ENCODE measurements at places on chromosomes 11 and 22.

DNA sequence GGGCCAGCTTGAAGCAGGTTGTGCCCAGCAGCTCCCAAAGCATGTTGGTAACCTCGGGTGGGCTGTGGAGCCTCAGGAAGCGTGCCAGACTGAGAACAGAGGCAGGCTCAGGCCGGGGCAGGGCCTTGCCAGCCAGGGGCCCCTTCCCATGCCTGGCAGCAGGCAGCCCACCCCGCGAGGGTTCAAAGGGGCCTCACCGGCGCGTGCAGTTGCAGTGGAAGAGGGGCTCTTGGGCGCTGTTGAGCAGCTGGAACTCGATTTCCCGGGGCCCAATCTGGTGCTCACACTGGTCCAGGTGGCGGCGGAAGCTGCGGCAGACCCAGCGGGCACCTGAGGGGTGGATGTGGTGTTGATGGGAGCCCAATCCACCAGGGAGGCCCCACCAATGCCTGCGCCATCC, 3.6 kb downstream of the PLA2G3 start:
- DNase-seq: no peak

DNA sequence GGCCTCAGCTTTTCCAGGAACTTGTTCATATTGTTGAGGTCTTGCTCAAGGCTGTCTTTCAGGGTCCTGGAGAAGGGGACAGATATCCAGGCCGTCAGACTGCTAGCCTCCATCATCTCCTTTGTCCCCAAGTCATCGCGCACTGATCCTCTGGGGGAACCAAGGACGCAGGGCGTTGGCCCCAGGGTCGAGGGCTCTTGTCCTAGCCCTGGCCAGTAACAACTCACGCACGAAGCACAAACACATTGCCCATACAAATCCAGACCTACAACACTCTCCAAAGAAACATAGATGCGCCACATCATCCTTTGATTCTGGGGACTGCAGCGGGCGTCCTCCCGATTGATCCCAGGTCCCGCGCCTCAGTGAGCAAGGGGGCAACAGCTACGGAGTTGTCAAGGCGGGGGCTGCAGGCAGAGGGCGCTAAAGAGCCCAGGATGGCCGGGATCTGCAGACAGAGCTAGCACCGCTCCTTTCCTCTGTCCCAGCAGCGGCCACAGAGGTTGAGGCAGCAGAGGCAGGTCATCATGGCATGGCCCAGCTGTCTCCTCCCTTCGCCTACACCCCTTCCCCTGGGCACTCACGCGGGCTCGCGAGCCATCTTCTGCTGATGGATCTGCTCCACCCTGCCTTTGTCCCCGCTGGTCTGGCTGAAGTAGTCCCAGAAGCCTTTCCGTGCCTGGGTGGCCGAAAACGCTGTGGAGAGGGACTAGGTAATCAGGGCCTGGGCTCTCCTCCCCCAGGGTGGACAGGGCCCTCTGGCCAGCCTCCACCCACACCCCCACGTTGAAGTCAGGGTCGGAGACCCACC, 472 bp downstream of the APOA5 start:
- peak; percentile 67 for DNase-seq

- no peak for DNase-seq
These were observed 15.6 kb downstream of the MOB2 start for GRCh38 chr11:1470681-1471611.

DNA sequence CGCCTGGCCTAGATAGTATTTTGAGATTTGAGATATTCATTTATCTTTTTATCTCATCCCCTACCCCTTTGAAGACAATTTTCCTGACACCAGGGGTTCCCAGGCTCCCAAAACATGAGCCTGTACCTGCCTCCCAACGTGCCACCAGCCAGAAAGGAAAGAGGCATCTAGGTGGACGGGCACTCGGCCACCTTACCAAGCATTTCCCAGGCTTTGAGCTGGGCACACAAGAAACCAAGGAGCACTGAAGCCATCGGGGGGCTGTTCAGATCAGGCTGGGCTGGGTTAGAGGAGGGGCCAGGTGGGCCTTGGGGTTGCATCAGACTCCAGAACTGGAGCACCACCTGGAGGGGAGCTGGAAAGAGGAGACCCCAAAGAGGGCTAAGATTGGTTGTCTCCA, 28.5 kb upstream of the BAIAP2L2 start:
- DNase-seq: no peak

- DNase-seq: no peak
These were observed 66.7 kb downstream of the PACSIN2 start for GRCh38 chr22:42948294-42948693.

DNA sequence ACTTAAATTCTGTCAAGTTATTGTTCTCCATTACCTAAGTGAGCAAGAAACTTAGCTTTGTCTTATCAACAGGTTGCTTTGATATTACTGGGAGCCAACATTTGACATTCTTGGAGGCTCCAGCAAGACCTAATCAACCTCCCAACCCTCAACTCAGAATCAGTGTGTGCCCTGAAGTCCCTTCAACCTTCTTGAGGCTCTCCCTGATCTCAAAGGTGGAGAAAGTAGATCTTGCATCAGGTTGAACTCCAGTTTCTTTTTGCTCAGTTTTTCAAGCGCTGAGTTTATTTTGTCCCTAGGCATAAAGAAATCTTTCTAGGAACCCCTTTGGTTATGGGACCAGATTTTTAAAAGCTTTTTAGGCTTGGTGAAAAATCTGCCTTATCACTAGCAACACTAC, 1.4 kb downstream of the FAM111A start:
- DNase-seq: no peak

DNA sequence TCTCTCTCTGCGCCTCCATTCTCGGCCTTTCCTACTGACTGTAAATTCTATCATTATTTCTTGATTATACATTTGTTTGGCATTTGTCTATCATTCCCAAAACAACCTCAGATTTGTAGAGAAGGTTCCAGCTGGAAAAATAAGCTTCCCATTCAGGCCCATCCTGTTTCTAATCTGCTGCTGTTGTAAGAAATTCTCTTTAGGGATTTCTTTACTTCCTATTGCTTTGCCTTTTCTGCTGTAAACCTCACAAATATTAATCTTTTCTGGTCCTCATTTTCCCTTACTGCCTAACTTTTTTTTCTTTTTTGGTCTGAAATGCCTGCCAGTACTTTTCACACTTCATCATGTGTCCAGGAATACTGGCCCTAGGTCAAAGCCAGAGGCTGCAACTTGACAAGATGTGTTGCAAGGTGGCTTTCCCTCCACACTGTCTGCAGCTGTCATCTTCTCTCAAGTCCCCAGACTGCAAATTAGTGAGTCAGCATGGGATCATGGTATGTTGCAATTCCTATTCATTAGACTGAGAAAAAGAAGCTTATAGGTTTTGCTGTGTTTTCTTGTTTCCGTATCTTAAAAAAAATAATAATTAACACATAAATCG, 858.7 kb upstream of the CHORDC1 start:
- DNase-seq: peak; percentile 76

DNA sequence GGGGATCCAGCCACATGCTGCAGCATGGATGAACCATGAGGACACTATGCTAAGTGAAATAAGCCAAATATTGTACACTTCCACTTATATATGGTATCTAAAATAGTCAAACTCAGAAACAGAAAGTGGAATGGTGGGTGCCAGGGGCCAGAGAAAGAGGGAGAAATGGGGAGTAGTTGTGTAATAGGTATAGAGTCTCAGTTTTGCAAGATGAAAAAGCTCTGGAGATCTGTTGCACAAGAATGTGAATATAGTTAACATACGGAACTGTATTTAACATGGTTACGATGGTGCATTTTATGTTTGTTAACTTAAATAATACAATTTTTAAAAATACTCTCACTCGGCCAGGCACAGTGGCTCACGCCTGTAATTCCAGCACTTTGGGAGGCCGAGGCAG, 21.2 kb downstream of the GDPD5 start:
- no peak for DNase-seq

DNA sequence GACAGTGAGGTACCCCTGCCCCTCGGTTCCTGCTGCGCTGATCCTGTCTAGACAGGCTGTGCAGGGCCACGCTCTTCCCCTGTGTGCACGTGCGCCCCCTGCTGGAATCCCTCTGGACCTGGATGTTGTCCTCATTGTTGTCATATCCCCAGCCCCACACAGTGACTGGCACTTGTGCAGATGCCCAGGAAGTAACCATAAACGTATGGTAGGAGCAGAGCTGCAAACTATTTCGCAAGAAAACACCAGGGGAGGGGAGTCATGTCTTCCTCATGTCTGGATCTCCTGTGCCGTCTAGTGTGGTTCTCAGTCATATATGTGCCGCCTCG, 114.7 kb downstream of the CRYBB2 start:
- DNase-seq: peak; percentile 26

DNA sequence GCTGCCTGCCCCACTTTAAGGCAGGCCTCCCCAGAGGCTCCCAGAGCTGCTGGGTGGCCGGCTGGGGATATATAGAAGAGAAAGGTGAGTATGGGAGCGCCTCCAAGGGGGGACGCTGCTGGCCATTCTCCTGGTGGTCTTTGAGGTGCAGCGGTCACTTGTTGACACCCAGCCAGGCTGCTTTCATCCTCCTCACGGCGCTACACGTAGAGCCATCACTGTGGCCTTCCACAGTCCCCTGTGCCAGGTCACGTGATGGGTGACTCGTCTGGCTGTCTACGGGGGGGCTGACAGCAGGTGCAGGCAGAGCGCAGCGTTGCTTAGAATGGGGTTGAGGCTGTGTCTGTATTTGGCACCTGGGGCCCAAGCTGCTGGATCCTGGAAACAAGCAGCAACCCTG, 1.9 kb downstream of the ACR start:
- DNase-seq: no peak

DNA sequence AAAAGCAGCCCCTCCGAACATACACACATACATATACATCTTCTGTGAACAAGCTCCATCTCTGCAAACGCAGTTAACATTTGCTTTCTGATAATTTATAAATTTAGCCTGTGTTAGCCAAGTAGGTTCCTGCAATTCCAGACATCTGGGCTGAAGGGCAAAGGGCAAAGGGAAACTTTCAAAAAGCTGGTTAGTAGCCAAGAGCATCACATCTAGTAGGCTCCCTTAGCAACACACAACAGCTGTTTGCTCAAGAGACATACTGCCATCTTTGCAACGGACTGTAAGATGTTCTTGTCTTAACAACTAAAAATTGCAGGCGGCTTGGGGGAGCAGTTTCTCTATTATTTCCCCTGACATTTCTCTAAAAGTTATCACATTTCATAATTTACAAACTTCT, 134.9 kb downstream of the RBFOX2 start:
- DNase-seq: peak; percentile 80

GRCh38 chr11:35083181-35083430, 55.9 kb upstream of the CD44 start:
- DNase-seq: no peak

GRCh38 chr11:67277231-67277961, 11.1 kb downstream of the GRK2 start:
- peak; percentile 79 for DNase-seq

DNA sequence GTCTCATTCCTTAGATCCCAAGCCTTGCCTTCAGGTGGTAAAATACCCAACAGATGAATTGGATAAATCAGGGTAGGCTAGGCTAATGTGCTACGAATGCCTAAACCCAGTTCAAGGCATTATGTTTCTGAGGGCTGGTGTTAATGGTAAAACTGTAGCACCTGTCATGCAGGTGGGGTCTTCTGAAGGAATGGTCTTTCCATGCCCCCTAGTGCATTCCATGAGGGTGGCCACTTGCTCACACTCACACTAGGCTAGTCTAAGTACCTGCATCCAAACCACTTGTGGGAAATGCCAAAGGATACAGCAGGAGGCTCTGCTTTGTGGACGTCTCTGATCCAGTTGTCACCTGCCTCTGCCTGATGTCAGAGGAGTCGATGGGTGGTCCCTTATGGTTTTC, 24.2 kb upstream of the UCP3 start:
- DNase-seq: no peak

- peak; percentile 83 for DNase-seq
These were observed 64.7 kb upstream of the ASPHD2 start for GRCh38 chr22:26364066-26365015.

GRCh38 chr11:3666023-3666530, 5.1 kb downstream of the CHRNA10 start:
- no peak for DNase-seq

- no peak for DNase-seq
These were observed 108.4 kb upstream of the SLC22A12 start for GRCh38 chr11:64482588-64482987.

- peak; percentile 54 for DNase-seq
These were observed 58.6 kb upstream of the EIF3D start for GRCh38 chr22:36587289-36588154.

- no peak for DNase-seq
These were observed 93.8 kb upstream of the TOP3B start for GRCh38 chr22:22076361-22076760.

GRCh38 chr11:75668451-75669297, at the start of gene MAP6:
Gene MAP6, minus strand, starts transcription at chr11:75669038. Its CDS starts 669 bp downstream, at chr11:75668369.
- DNase-seq: no peak

- peak; percentile 98 for DNase-seq
These were observed 1.2 kb upstream of the MICALL1 start for GRCh38 chr22:37904572-37905533.

GRCh38 chr11:111502611-111503010, 9.6 kb downstream of the BTG4 start:
- DNase-seq: no peak

DNA sequence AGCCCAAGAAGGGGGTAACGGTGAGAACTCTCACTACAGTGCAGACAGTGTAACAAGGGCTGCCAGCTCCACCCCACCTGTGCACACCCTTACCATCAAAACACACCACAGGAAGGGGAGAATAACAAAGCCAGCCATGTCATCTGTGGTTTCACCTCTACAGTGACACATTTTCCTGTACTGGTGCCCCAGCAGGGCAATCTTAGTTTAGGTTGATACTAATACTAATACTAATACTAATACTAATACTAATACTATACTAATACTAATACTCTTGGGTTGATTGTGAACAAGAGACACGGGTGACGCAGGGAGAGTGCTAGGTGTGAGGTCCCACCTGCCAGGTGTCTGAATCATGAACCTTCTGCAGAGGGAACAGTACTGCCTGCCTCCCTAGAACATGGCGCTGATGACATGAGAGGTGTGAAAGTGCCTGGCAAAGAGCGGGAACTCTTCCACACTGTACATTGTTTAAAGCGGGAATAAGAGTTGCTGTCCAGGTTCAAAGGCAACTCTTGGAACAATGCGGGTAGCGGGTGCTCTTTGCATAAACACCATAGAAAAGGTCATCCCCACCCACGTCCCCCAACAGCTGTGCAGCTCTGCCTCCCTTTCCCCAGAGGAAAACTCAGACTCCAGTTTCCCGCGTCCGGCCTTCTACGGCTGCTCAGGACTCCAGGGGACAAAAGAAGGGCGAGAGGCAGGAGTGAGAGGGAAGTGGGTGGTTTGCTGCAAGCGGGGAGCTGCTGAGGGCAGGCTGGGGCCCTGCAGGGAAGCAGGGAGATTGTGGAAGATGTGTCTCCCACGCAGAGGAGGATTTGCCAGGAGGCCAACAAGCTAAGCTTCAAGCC, 25.0 kb upstream of the TMPRSS4 start:
- DNase-seq: no peak

Measured in fibroblast of villous mesenchyme (primary cell).